ENCODE measurements at places on chromosomes 3 and 15.
A peak's percentile ranks its signal among the peaks of the same experiment; 100 is the strongest.

GRCh38 chr3:60746695-60747416 lies 504.4 kb downstream of the FHIT start:
- DNase-seq: no peak
- H3K27ac ChIP-seq: no peak overlapping the region
- peaks cover 43% of the 10 kb centered on the region for H3K4me1 ChIP-seq
- H3K4me3 ChIP-seq: no peak overlapping the region
- no peaks in the 10 kb centered on the region for H3K27me3 ChIP-seq
- H3K36me3 ChIP-seq: peaks cover 26% of the 10 kb centered on the region

DNA sequence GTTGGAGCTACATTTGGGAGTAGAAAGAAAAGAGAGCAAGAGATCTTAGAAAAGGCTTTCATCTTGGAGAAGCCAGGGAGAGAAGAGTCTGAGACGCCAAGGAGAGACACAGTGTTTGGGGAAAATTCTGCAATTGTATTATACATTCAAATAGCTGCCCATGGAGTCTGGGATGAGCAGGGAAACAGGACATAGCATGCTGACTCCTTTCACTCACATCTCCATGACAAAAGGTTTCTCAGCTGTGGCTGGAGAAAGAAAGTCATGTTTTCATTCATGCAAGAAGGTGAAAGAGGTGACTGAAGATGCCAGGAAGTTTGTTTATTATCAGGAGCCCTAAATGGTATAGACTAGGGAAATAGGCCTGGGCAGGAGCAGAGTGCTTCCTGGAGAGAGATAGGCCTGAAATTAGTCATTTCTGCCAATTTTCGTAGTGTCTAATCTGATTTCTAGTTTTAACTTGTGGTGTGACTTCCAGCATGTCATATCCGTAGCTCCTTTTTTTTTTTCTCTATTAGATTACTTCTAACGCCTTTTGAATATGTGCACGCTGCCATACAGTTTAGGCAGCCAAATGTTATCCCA lies 34.1 kb downstream of the ACP3 start:
- H3K27ac ChIP-seq: no peak overlapping the region
- peaks cover 20% of the 10 kb centered on the region for H3K4me1 ChIP-seq
- no peaks in the 10 kb centered on the region for H3K27me3 ChIP-seq
- DNase-seq: no peak
- no peaks in the 10 kb centered on the region for H3K36me3 ChIP-seq

DNA sequence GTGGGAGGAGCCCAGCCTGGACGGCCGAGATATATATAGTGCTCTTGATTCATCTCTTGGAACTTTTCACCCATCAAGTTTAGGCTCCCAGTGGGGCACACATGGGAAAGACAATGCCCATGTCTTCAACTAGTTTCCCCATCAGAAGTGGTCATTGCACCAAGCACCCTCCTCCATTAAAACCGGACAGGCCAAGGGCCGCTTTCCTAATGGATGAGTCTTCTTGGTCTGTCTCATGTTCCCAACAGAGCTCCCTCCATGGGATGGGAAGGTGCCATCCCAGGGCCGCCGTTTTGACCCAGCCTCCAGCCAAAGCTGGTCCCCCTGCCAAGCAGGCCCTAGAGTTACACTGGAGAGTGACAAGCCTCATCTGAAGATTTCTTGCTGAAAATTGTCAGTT lies 34.7 kb upstream of the UBE2Q2 start:
- H3K36me3 ChIP-seq: no peaks in the 10 kb centered on the region
- no peak for DNase-seq
- H3K4me1 ChIP-seq: no peaks in the 10 kb centered on the region
- peaks cover 19% of the 10 kb centered on the region for H3K27me3 ChIP-seq

GRCh38 chr3:14145670-14146380 lies 21.0 kb downstream of the TMEM43 start:
- H3K27ac ChIP-seq: peak overlapping the region; percentile 80
- no peaks in the 10 kb centered on the region for H3K27me3 ChIP-seq
- no peak overlapping the region for H3K4me3 ChIP-seq
- H3K36me3 ChIP-seq: peaks cover 32% of the 10 kb centered on the region

- H3K27ac ChIP-seq: no peak overlapping the region
- no peak overlapping the region for H3K4me3 ChIP-seq
- no peak for DNase-seq
- peaks cover 71% of the 10 kb centered on the region for H3K4me1 ChIP-seq
- no peaks in the 10 kb centered on the region for H3K36me3 ChIP-seq
- H3K27me3 ChIP-seq: peaks cover 19% of the 10 kb centered on the region
Measured at GRCh38 chr3:56989169-56989976, 71.1 kb upstream of the SPATA12 start.

DNA sequence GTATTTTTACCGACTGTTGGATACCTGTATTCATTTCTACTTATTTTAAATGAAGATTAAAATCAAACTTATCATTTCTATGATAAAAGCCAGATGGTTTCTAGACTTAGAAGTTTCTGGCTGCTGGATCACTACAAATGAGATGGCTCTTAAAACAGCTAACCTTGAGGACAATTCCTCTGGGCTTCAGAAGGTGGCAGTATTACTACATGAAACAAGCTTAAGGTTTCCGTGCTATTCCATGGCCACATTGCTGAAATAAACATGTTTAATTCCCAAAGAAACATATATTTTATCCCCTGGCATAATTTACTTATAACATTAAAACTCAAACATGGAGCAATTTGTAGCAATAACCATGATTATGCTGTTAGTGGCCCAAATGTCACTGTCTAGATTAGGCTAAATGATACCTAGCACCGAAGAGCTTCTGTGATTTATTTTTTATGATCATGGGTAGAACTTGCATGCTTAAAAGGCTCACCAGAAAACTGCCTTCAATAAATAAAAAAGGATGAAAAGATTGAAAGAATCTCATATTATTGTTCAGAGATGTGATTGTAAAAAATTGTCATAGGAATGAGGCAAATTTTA lies 204.0 kb upstream of the NANOGP8 start:
- H3K27me3 ChIP-seq: no peaks in the 10 kb centered on the region
- H3K4me1 ChIP-seq: peaks cover 36% of the 10 kb centered on the region
- peak; percentile 25 for DNase-seq
- no peaks in the 10 kb centered on the region for H3K36me3 ChIP-seq

- no peak overlapping the region for H3K27ac ChIP-seq
- no peaks in the 10 kb centered on the region for H3K4me1 ChIP-seq
- H3K27me3 ChIP-seq: peaks cover 39% of the 10 kb centered on the region
- no peaks in the 10 kb centered on the region for H3K36me3 ChIP-seq
- no peak for DNase-seq
Measured at GRCh38 chr15:91047545-91048199, 25.3 kb upstream of the VPS33B start.

GRCh38 chr15:67405208-67406191 lies 115.4 kb upstream of the C15orf61 start:
- H3K27me3 ChIP-seq: peaks cover 2% of the 10 kb centered on the region
- no peaks in the 10 kb centered on the region for H3K36me3 ChIP-seq
- H3K27ac ChIP-seq: peak overlapping the region; percentile 89

DNA sequence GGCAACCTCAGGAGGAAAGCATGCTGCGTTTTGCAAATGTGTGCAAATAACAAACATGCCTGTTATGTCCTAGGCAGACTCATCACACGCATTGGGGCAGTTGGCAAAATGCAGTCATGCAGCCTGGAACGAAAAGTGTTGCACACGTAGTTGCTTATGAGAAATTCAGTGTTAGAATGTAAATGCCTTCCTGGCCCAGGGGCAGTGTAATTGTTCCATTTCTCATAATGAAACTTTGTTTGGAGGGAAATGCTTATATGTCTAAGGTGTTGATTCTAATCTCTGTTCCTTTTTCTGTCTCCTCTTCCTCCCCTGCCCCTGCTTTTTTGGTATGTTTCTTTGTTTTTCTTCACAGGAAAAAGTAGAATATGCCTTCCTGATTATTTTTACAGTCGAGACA lies 156.0 kb downstream of the CACNA1D start:
- no peak overlapping the region for H3K27ac ChIP-seq
- peaks cover 19% of the 10 kb centered on the region for H3K27me3 ChIP-seq
- H3K36me3 ChIP-seq: no peaks in the 10 kb centered on the region
- H3K4me1 ChIP-seq: no peaks in the 10 kb centered on the region
- H3K4me3 ChIP-seq: no peak overlapping the region

DNA sequence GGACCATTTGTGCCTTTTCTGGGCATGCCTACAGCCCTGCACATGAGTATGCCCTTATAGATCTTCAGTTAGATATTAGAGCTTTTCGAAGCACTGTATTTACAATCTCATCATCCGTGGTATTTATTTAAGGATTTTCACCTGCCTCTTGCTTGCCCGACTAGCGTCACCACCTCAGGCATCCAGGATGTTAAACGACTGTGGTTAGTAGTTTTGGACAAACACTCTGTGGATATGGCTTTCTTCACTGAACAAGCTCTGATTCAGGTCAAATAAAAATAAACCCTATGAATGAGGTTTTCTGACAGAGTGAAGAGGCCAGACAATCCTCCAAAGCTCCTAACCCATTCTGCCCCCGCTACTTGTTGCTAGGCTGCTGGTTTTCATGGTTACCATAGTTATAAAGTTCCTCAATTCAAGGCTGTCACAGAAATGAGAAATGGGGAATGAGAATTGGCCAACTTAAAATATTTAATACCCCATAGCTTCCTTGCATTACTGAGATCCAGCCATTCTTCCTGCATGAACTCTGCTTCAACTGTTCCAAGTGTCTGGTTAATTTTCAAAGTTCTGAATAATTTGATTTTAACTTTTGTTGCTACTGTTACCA lies 440.1 kb downstream of the GABRG3 start:
- H3K4me1 ChIP-seq: peaks cover 5% of the 10 kb centered on the region
- no peak overlapping the region for H3K4me3 ChIP-seq
- no peak overlapping the region for H3K27ac ChIP-seq
- no peak for DNase-seq
- H3K27me3 ChIP-seq: peaks cover 5% of the 10 kb centered on the region

DNA sequence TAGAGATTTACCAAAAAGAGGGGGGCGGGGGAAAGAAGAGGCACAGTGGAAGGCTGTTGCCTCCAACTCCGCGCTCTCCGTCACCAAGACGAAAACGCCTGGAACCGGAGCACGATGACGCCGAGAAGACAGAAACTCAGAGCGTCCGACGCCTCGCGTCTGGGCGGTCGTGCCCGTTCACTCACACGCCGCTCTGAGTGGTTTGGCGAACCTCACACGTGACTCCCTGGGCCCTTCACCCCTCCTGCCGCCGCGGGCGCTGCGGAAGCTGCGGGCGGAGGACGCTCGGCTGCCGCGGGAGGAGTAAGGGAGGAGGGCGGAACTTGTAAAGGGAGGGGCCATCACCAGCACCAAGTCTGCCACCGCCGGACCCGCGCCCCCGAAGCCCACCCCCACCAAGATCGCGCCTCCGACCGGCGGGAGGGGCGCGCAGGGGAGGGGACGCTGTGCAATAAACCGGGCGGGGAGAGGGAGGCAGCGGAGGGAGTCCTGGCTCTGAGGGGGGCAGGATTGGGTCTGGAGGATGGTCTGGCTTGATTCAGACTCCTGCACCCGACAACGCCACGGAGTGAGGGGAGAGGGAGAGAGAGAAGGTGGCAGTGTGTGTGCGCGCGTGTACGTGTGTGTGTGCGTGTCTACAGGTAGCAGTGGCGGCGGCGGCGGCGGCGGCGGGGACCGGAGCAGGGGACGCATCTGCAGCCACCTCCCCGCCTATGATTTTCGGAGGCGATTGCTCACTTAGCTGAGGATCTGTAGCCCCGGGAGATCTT lies 1.9 kb upstream of the NLGN1 start:
- peak; percentile 80 for DNase-seq
- peak overlapping the region; percentile 95 for H3K4me3 ChIP-seq
- peak overlapping the region; percentile 84 for H3K27ac ChIP-seq
- H3K36me3 ChIP-seq: no peaks in the 10 kb centered on the region
- H3K27me3 ChIP-seq: peaks cover 28% of the 10 kb centered on the region

GRCh38 chr15:92623435-92623834 lies 32.1 kb downstream of the FAM174B start:
- peaks cover 33% of the 10 kb centered on the region for H3K4me1 ChIP-seq
- DNase-seq: no peak
- peaks cover 22% of the 10 kb centered on the region for H3K36me3 ChIP-seq

- H3K36me3 ChIP-seq: no peaks in the 10 kb centered on the region
- DNase-seq: no peak
- peaks cover 7% of the 10 kb centered on the region for H3K27me3 ChIP-seq
- H3K4me1 ChIP-seq: peaks cover 57% of the 10 kb centered on the region
Measured at GRCh38 chr15:58549013-58549784, 117.4 kb downstream of the LIPC start.

GRCh38 chr15:84681831-84682230 lies 23.8 kb upstream of the NMB start:
- no peak overlapping the region for H3K27ac ChIP-seq
- DNase-seq: no peak
- peaks cover 88% of the 10 kb centered on the region for H3K36me3 ChIP-seq
- H3K4me3 ChIP-seq: no peak overlapping the region
- no peaks in the 10 kb centered on the region for H3K27me3 ChIP-seq

DNA sequence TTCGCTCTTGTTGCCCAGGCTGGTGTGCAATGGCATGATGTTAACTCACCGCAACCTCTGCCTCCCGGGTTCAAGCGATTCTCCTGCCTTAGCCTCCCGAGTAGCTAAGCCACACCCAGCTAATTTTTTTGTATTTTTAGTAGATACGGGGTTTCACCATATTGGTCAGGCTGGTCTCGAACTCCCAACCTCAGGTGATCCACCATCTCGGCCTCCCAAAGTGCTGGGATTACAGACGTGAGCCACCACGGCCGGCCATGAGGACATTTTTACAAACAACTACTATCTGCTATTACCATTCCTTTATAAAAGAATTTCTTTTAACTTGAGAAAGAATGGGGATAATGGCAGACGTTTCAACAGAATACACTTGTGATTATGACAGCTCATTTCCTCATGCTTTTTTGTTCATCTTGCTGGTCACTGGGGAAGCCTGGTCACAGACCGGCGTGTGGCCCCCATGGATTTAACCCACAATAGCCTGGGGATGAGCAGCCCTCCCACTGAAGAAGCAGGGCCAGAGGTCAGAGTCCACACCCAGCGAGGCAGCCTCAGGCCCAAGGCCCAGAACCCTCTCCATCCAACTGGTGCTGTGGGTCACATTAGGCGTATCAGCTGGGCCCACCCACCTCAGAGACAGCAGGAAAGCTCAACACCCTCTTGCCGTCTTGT lies 112.0 kb downstream of the LIPC start:
- H3K36me3 ChIP-seq: no peaks in the 10 kb centered on the region
- H3K27me3 ChIP-seq: peaks cover 4% of the 10 kb centered on the region
- peaks cover 33% of the 10 kb centered on the region for H3K4me1 ChIP-seq
- H3K4me3 ChIP-seq: no peak overlapping the region
- H3K27ac ChIP-seq: no peak overlapping the region

- H3K4me1 ChIP-seq: peaks cover 47% of the 10 kb centered on the region
- peaks cover 16% of the 10 kb centered on the region for H3K36me3 ChIP-seq
- H3K4me3 ChIP-seq: no peak overlapping the region
- H3K27ac ChIP-seq: no peak overlapping the region
Measured at GRCh38 chr3:73327052-73327451, 265.6 kb downstream of the EBLN2 start.

- H3K4me3 ChIP-seq: no peak overlapping the region
- DNase-seq: no peak
- peaks cover 64% of the 10 kb centered on the region for H3K4me1 ChIP-seq
- H3K36me3 ChIP-seq: no peaks in the 10 kb centered on the region
- no peak overlapping the region for H3K27ac ChIP-seq
Measured at GRCh38 chr3:73498764-73499622, 125.7 kb downstream of the PDZRN3 start.

- H3K27me3 ChIP-seq: peaks cover 100% of the 10 kb centered on the region
- peaks cover 13% of the 10 kb centered on the region for H3K4me1 ChIP-seq
- no peak overlapping the region for H3K4me3 ChIP-seq
- DNase-seq: no peak
- H3K27ac ChIP-seq: no peak overlapping the region
Measured at GRCh38 chr15:89391685-89392257, 57.1 kb upstream of the POLG start.

Measured in nephron progenitor cell (in vitro differentiated cells).